ENCODE measurements at places on chromosomes 4 and X. TPM values are rescaled to one million over a fixed set of nuclear protein-coding genes. Genes with fewer than 3 reads are reported as not detected.

GRCh38 chr4:37567836-37568235 is 118.3 kb downstream of the RELL1 start:
- no peak for DNase-seq

DNA sequence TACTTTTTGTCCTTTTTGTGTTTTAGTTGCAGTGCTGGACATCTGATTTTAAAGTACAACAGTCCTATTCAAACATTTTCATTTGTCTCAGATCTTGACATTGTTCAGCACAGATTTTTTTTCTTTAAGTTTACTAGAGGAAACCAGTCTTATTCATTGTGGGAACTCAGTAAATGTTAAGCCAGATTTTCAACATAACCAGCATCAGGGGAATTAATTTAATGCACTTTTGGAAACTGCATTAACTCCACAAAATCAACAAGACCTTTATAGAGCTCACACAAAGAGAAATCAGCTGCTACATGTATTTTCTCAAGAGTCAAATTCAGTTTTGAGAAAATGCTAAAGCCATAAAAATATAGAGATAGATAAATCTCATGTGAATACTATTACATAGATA is 9.9 kb downstream of the CPE start:
- no peak for DNase-seq

DNA sequence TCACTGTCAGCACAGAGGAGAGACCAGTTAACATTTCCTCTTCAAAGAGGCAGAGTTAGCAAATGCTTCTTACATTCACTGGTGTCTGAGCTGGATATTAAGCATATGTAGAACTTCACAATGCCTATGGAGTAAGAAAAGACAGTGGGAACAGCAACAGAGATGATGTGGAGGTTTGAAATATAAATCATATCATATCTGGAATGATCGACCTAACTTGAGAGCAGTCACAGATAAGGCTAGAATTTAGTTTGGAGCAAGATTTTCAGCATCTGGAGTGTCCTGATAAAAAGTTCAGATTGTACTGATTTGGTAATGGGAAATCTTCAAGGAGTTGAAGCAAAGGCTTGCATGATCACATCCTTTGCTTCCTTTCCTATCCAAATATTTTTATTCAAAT is 90.5 kb upstream of the ANKRD50 start:
- DNase-seq, result no peak

DNA sequence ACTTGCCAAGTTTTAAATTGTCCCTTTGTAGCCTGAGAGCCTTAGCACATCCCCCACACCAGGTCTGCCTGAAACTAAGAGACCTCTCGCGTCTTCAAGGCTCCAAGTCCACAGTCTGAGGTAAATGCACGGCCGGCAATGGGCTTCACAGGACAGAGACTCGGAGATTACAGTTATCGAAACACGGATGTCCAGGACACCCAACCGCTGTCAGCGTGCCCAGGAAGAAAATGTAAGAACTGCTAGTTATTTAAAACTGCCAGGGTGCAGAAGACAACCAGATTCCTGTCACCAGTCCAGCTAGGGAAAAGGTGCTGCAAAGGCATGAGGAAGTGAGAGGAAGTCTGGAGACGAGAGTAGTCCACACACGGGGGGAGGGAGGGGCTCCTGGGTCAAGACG is 28.9 kb downstream of the ZNF827 start:
- no peak for DNase-seq

DNA sequence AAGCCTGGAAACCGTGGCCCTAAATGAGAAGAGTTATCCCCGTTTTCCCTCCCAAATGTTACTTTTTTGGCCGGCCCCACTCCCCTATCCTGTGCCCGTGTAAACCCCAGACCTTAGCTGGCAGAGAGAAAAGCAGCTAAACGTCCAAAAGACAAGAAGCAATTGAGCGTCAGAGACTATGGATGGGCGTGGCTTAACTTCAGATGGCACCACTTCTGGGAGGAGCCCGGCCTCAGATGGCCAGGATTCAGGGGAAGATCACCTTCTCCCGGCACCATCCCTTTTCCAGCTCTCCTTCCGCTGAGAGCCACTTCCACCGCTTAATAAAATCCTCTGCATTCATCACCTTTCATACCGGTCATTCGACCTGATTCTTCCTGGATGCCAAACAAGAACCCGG is 350.1 kb upstream of the PCDH7 start:
- no peak for DNase-seq

Gene ZNF518B
- 19.9 TPM for total RNA-seq

Gene RS1
- total RNA-seq, result not detected

DNA sequence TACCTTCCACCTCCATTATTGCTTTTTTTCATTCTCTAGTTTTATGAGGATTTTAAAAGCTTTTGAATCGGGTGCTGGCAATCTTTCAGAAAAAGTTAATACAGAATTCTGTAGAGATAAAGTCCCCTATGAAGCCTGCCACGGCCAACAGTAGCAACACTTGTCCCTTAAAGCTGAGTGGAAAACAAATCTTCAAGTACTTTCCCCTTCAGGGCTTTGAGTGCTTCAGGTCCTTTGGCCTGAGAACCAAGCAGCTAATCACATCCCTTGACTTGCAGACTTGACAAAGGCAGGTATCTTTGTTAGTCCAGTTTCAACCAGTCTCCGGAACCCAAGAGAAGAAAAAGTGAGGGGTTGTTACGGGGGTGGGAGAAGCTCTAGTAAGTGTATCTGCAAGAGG is 144.4 kb downstream of the ATG4A start:
- DNase-seq, result no peak

- DNase-seq, result no peak
These were observed 151.6 kb downstream of the EMCN start for GRCh38 chr4:100366213-100366612.

GRCh38 chr4:140136509-140136908 is 17.5 kb downstream of the MAML3 start:
- no peak for DNase-seq

Gene GC
- total RNA-seq, result not detected

- DNase-seq, result peak; percentile 63
These were observed 1.7 kb downstream of the PHF8 start for GRCh38 chrX:54042609-54043021.

DNA sequence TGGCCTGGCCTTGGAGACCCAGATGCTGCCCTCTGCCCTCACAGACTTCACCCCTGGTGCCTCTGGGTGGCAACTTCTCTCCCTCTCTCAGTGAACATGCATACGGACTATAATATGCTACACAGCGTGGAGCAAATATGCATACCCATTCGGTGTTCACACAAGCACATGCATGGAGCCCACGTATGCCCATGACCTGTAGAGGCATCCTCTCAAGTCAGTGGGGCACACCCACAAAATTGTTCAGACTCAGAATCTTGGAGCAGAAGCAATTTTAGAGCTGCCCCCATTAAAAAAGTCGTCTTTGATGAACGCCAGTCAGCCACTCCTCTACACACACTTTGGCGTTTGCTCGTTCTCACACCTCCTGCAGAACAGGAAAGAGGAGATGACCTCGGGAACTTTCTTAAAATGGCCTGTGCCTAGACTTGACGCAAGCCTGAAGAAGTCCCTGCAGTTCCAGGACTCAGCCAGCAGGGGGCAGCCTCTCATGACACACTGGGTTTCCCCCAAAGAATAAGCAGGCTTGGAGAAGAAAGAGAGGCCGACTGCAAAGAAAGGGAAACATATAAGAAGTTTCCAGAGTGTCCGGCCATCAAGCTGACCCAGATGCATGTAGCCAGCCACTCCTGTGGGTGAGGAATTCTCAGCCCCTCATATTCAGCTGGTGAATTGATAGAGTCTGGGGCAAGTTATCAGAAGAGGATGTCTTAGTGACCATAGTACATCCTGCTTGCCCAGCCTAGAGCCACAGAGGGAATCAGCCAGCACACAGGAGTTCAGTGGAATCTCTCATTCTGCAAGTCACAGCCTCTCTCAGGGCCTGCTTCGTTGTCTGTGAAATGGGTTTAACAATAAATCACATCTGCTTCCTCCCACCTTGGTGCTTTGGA is 17.3 kb downstream of the APLN start:
- DNase-seq, result peak; percentile 68

Gene ZNF185
- 12.4 TPM for total RNA-seq

DNA sequence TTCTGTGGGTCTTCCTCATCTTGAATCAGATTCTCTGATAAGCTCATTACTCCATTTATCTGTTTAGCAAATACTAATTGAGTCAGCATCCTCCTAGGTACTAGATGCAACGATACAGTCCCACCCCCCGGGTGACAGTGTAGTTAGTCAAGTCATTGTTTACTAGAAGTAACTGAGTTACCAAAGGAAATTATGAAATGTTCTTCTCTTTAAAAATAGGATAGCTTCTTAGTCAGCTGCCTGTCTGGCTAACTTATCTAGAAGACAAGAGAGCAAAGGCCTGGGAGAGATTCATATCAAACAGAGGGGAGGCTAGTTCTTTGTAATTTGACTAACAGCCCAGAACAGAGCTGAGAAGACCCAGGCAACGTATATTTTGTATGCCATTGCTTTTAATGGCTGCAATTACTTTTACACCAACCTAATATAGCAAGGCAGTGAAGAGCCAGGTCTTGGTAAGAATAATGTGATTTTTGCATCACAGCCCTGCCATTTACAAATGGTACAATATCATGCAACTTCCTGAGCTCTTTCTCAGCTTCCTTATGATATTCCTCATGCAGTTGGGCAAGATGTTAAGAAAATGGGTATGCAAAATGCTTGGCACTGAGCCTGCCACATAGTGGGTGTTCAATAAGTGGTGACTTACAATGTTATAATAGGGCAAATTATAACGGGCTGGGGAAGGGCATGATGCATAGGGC is 149.9 kb downstream of the CHIC2 start:
- DNase-seq, result no peak

Gene PFKFB1
- total RNA-seq, result 0.75 TPM

- DNase-seq, result no peak
These were observed 133.0 kb upstream of the NALF2 start for GRCh38 chrX:69371159-69371558.

Gene XAGE1A
- not detected for total RNA-seq

DNA sequence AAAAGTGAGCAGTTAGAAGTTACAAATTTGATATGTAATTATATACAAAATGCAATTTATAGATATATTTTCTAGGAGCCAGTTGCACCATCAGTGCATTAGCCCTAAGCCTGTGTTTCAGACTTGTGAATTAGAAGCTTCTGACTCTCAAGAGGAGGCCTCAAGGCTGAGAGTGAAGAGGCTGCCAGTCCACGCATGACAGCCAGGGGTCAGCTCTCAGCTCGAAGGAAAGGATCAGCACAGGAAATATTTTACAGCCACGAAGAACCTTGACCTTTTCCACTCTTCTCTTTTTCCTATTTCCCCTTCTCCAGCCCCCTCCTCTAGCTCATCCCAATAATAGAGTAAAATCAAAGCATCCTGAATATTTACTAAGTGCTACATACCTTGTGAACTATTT is 642.4 kb downstream of the TRIML1 start:
- no peak for DNase-seq

Gene CYLC1
- total RNA-seq, result not detected

Gene SLC10A6
- total RNA-seq, result not detected

DNA sequence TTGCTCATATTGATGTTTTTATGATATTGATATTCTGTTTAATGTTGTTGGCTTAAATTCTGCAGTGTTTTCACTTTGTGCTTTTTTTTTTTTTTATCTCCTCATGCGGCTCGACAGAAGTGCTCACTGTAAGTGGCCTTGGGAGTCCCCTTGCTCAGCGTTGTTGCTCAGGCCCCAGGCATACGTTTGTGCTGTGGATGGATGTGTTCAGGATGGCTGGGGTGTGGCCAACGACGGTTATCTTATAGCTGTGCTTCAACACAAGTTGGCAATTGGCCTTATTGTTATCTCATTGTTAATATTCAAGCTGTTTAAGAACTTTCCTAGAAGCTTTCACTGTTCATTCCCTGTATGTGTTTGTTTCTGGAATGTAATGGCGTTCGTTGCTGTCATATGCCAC is 36.4 kb upstream of the CLCN4 start:
- no peak for DNase-seq
